ENCODE measurements at places on chromosomes 1 and 21.

DNA sequence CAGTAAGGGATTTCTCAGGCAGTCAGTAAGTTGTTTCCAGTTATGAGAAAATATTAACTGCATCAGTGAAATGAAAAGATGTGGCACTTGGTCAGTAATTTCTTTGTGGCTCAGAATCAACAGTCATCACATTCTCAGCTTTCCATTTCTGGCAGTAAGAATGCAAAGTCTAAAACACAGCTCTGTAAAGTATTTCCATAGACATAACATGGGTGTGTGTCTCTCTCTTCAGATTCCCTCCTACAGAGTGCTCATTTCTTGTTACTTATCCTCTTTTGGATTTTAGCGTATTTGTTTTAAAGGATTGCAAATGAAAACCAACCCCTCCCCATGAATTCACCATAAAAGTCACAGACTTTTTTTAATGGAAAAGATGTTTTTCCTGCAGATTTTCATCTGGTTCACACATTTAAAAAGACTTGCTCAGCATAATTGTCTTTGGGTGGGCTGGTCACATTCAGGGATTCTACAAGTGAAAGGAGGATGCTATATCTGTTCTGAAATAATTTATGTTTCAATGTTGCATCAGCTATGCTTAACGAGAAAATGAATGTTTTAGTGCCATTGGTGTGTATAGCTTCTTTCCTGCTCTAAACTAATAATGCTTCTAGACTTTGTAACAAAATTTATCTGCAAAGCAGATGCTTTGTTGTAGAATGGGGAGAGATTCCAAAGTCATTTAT lies 34.6 kb upstream of the CD55 start:
- DNase-seq, result no peak

- DNase-seq, result no peak
These were observed 13.4 kb downstream of the SERINC2 start for GRCh38 chr1:31426249-31426922.

DNA sequence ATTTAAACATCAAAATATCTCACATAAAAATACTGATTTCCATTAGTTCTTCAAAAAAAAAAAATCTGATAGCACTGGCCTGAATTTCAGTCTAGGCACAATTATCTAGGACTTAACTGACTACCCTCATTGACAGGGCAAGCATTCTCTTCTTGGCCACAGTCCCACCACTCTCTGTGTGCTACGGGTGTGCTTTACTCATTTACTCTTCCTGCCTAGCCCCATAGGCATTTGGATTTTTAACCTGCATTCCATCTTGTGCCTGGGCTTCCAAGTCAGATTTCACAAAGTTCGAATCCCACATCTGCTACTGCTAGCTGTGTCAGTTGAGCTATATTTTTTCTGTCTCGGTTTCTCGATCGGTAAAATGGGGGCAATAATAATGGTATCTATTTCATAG lies 38.0 kb downstream of the PTPN14 start:
- DNase-seq, result no peak

DNA sequence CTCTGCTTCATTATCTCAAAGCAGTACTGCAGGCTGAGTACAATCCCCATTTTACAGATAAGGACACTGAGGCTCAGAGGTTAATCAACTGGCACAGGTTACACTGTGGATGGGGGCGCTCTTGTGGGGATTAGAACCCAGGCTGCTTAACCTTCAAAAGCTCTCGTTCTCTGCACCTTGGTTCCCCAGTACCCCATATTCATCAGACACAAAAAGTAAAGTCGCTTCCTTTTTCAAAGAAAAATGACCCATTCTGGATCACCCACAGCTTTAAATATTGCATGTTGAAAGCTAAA lies 20.5 kb downstream of the SSBP3 start:
- no peak for DNase-seq

- DNase-seq, result no peak
These were observed 464.9 kb upstream of the ADGRL2 start for GRCh38 chr1:81335876-81336275.

DNA sequence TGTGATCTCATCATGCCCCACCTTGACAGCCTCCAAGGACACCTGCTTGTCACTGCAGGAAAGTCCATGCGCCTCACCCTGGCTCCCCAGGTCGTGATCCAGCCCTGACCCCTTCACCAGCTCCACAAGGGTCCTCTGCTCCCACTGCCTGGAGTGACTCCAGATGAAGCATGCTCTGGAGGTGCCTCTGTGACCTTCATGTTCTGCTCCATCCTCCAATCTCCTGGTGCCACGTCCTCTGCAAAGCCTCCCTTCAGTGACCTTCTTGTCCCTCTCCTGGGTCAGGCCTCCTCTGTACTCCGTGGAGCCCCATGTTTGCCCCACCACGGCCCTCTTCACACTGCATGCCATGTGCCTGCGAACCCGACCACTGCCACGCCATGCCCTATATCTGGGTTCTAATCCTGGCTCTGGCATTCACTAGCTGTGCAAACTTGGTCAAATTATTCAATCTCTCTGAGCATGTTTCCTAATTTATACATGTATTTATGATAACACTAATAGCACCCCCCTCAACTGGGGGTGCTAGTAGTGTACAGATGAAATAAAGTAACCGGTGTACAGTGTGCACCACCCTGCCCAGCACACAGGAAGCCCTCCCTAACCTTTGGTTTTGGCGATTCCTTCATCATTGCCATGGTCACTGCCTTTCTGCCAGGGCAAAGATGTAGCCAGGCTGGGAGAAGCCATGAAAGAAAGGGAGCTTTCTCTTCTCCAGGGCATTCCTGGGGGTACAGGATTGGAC lies 77.4 kb downstream of the STUM start:
- DNase-seq, result no peak

DNA sequence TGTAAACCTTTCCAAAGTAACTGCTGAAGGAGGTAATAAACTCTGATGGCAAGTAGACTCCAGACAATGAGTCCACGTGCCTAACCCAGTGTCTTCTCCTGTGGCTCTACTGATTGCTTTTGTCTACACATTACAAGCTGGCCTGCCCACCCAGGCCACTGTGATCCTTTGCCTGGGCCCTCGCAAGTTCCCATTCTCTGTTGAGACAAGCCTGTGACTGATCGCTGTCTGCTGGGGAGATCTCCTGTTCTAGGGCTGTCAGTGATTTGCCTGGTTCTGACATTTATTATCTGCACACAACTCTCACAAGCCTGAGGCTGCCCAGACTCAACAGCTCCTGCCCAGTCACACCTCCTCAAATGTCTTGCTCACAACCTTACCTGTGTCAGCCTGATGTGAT lies 81.4 kb downstream of the CYYR1 start:
- DNase-seq, result no peak

GRCh38 chr1:44576456-44577150 lies 97.7 kb downstream of the TMEM53 start:
- no peak for DNase-seq

DNA sequence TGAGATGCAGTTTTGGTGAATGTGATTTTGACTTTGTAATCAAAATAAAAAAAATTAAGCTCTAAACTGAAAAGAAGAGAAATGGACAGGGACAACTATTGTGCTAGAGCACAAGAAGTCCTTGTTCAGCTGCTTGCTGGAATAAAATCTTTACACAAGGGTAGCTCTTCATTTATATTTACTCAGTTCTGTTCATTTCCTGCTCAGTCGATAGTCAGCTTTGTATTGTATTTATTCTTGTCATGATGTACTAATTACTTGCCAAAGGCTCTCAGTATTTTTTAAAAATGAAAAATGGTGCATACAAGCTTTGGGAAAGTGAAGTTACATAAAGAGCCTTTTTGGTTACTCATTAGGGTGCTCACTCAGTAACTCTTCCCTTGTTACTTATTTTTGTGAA lies 17.8 kb downstream of the F5 start:
- DNase-seq, result no peak

DNA sequence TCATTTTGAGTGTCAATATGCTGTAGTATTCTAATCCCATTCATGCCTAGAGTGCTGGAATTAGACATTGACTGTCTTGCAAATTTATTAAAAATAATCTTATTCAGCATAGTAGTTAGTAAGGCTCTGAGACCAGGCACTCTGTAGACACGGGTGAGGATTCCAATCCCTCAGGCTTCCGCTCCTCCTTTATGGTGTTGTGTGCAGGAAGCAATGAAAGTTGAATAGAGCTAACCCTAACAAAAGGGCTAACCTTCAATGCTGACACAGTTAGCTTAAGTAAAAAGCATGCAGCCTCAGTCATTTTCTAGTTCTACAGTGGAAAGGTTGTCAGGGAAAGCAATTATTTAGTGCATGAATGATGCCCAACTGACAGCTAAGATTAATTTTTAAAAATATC lies 199.6 kb upstream of the SGIP1 start:
- DNase-seq, result peak; percentile 55

DNA sequence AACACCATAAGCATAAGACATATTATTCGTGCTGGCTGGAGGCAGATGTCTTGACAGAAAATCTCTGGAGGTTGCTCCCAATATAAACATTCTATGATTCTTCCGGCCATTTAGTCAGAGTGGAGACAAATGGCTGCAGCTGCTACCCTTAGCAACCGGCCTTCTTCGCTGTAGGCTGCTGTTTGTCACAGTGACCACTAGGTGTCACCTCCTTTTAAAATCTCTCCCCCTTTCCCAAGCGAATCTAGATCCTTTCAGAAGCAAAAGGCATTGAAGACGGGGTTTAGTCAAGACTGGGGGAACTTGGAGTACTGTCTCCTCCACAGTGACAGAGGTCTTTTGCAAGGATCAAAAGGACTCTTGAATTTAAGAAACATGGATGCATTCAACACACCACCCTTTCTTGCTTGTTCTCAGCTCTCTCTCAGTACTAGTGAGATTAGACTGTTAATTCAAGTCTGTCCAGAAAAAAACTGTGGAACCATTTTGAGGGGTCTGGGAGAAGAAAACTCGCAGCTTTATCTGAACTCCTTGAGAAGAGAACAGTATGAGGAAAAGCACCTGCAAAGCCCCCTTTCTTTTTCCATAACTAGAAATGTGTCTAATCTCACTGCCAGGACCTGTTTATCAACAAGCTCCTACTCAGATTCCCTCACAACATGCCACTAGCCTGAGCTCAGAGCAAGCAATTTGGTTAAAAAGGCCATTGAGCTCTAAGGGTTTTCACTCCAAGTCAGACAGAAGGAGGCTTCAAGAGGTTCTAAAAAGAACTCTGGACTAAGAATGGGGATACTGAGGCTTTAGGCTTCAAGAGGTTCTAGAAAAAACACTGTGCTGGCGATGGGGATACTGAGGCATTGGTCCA lies 408.3 kb upstream of the PLXNA2 start:
- peak; percentile 60 for DNase-seq

DNA sequence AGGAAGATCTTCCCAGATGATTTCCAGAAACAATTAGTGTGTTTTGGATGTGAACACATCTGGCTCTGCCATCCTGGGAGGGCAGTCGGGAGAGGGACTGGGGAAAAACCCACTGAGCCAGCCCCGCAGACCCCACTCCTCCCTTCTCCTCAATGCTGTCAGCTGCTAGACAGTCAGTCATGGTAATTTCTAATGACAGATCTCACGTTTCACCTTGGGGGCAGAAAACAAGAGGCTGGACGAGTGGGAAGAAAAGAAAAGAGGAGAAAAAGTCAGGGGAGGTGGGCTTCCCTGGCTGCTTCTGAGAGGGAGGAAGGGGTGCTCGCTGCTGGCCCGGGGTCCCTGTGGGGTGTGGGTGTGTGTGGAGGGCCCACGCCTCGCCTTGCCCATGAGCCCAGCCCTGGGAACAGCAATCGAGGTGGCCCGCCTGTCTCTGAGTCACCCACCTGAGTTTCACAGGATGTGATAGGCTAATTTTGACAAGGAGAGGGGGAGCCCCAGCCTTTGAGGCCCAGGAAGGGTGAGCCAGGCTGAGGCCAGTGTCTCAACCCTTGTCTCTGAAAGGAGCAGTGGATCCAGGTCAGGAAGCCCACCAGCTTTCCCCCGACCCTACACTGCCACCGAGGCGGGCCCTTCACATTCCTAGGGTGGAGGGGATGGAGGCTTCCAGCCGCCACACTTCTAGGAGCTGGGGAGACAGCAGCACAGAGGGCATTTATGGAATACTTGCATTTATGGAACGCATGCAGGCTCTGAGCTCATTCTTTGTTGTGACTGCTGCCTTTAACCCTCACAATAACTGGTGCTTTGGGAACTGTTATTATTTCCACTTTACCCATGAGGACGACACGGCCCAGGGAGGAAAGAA lies 49.1 kb upstream of the IFNLR1 start:
- DNase-seq, result no peak

DNA sequence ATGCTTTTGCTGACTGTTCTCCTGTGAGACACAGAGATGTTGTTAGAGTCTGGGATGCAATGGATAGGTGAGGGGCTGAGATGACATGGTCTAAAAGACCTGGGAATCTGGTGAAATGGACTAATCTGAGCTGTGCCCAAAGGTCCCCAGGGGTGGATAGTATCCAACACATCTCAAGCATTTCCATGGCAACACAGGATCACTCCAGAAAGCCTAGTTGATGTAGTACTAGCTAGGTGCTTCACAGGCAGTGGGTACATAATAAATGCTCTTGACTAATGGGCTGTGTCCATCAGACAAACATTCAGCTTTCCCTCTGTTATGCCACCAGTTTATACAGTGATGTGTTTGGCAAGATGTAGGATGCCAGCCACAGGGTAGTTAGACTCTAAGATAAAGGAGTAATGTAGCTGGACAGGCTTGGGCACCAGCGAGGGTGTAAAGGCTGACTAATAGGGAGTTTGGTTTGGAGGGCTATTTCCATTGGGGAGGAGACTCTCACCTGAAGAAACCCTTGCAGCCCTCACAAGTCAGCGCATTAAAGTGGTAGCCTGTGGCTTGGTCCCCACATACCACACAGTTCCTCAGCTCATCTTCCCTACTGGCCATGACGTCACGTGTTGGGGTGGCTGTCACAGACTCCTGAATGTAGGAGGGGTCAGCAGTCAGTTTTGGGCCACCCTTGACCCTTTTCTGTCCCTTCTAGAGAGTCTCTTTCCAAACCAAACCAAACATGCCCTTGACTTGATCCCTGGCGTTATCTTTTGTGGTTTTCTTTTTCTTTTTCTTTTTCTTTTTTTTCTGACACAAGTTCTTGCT lies 1.8 kb downstream of the NR1I3 start:
- no peak for DNase-seq

DNA sequence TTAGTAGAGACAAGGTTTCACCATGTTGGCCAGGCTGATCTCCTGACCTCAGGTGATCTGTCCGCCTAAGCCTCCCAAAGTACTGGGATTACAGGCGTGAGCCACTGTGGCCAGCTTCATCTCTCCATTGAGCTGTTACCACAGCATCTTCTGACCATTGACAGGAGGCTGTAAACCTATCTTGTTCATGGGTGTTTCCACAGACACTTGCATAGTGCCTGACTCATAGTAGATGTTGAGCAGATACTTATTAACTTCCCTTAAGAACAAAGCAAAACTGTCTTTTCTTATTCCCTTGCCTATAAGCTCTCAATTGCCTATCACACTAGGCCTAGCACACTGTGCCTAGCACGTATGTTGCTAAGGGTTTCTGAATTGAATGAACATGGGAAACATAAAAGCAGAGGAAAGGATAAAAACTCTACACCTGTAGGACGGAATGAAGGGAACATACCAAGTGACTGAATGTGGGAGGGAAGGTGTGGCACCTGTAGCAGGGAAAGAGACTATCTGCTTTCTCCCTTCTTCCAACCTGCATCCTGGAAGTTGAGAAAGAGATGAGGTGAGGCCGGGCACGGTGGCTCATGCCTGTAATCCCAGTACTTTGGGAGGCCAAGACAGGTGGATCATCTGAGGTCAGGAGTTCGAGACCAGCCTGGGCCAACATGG lies 1.2 kb upstream of the C1orf54 start:
- DNase-seq, result no peak

- DNase-seq, result no peak
These were observed 45.2 kb upstream of the KCNA3 start for GRCh38 chr1:110719908-110720307.

- DNase-seq, result no peak
These were observed 54.2 kb upstream of the USP1 start for GRCh38 chr1:62382658-62382955.

- DNase-seq, result peak; percentile 35
These were observed 314.0 kb downstream of the LMO4 start for GRCh38 chr1:87642581-87643221.

- DNase-seq, result no peak
These were observed 19.6 kb upstream of the PDE9A start for GRCh38 chr21:42633858-42634257.

Measured in NB4 (cell line).